Activated CD4-positive, CD25-positive, alpha-beta regulatory T cell treated with anti-CD3 and anti-CD28 coated beads, Interleukin-2, amount 50 U/mL, for 24 hours (primary cell): ENCODE measurements at places on chromosomes 11 and 22.
A peak's percentile ranks its signal among the peaks of the same experiment; 100 is the strongest.

GRCh38 chr11:74162681-74163467 lies 7.9 kb downstream of the C2CD3 start:
- no peak for ATAC-seq

DNA sequence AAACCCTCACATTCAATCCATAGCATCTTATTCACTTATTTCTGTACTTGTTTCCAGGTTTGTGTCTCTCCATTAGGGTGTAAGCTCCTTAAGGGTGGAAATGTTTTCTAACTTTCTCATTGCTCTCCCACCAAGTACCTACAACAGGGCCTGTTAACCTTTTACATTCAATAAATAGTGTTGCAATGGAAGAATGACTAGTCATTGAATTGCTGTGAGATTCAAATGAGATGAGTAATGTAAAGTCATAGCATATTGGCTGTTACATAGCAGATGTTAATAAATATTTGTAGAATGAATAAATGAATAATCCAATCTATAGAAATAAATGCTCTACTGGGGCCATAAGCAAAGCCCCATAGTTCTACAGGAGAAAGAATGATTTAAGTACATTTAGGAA lies 75.4 kb upstream of the DDI1 start:
- no peak for ATAC-seq

DNA sequence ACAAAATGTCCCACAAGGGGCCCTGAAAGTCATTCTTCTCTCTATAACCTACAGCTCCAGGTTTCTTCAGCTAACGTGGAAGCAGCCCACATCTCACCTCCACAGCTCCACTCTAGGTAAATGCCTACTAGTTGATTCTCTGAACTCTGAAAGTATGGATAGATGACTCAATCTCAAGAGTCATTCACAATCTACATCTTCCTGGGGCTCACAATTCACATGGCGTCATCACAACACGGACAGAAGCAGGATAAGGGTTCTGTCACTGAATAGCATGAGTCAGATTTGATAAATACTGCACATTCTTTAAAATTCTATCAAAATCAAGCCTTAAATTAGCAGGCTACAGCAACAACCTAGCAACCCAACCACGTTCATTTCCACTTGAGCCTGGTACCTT lies 96.3 kb downstream of the PLEKHA7 start:
- ATAC-seq, result no peak

- ATAC-seq, result no peak
These were observed 66.9 kb downstream of the YAP1 start for GRCh38 chr11:102177126-102177525.

DNA sequence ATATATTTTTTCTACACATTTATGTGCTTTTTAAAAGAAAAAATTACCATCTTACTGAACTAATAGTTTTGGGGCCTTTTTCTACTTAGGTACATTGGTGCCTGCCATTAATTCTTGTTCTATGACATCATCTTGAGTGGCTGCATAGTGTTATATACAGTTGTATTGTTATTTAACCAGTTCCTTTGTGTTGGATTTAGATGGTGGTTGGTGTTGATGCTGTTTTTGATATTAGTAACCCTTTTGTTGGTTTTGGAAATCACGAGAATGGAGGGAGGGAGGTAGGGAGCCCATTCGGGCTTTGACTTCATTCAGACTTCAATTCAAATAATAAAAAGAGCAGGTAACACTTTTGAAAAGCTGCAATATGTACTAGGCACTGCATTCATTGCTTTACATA lies 15.4 kb upstream of the C11orf96 start:
- no peak for ATAC-seq

GRCh38 chr11:76380159-76380976 lies 564 bp downstream of the THAP12 start:
- ATAC-seq, result peak; percentile 27

- ATAC-seq, result no peak
These were observed 183.2 kb downstream of the MSANTD4 start for GRCh38 chr11:105838668-105839384.

- no peak for ATAC-seq
These were observed 104.7 kb upstream of the CLMP start for GRCh38 chr11:123299721-123300120.

DNA sequence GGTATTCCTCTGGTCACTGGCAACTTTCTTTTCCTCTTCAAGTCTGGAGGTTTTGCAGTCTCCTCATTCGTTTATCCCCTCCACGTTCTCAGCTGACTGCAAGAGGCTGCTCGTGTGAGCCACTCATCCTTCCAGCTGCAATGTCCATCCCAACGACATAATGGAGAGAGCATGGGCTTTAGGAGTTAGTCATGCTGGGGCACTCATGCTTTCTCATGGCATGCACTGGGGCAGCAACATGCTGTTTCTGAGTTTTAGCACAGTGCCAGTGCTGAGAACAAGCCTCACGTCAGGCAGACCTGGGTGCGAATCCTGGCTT lies 7.1 kb downstream of the DCPS start:
- ATAC-seq, result no peak

- ATAC-seq, result no peak
These were observed 35.7 kb upstream of the NNMT start for GRCh38 chr11:114260483-114260882.

GRCh38 chr22:26660961-26661578 lies 3.7 kb downstream of the MIAT start:
- ATAC-seq, result no peak

DNA sequence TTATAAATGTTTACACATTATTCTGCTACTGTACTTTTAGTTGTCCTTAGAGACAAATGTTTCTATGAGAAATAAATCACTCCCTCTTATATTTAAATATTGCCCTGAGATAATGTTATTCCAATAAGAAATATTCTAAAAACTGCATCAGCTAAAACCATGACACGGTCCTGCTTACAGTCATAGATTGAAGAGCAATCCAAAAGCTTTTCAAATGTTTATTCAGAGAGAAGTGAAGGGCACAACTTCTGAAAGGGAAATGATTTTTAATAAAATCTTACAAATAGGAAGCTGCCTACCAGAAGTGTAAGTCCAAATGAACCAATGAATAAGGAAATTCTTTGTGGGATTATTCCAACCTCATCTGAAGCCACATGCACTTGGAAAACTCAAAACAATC lies 49.2 kb downstream of the STK33 start:
- ATAC-seq, result no peak

DNA sequence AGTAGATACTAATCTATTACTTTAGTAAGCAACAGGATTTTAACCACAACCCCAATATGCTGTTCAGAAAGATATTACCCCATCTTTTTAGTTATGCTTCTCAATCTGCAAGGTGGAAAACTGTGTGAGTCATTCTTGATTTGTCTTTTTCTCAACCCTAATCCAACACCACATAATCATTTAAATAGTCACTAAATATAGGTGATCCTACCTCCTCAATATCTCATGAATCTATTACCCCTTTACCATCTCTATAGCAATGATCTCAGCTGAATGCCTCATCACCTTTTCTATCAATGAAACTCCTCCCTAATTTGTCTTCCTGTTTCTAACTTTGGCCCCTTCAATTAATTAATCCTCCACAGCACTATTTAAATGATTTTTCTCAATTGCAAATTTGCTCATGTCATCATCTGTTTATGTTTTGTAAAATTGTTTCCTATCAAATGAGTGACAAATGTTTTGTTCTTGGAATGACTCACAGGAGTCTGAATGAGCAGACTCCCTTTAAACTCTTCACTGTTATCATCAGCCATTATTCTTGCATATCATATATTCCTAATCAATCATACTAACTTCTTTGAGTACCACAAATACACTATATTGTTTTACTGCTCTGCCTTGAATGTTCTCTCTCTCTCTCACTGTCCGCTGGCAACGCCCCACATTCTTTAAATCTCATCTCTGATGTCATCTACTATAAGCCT lies 26.1 kb downstream of the SNX19 start:
- ATAC-seq, result peak; percentile 67

DNA sequence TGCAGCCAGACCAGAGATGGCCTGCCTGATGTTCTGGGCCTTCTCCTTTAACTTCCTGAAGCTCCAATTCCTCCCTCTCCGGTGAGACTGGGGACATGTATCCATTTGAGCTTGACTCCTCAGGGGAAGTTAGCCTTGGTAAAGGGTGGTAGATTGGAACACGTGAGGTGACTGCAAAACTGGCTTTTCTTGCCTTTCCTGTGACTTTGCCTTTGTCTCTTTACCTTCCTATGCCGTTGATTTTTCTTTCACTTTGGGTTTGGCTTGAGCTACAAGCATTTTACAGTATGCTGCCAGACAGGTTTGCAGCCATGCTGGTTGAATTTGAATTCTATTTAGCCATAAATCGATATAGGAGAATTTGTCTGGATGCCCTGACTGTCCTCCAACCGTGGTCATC lies 16.8 kb upstream of the GLYATL1 start:
- ATAC-seq, result no peak
